ENCODE measurements at places on chromosomes 7 and 10. TPM values are rescaled to one million over a fixed set of nuclear protein-coding genes. Genes with fewer than 3 reads are reported as not detected.

The SMURF1 gene
- polyA plus RNA-seq: 1.6 TPM

The ZFAND4 gene
- 5.1 TPM for polyA plus RNA-seq

The TSPAN12 gene
- not detected for polyA plus RNA-seq

The KCND2 gene
- not detected for polyA plus RNA-seq

The CYTH3 gene
- polyA plus RNA-seq: 8.5 TPM

The CPA5 gene
- not detected for polyA plus RNA-seq

The GOT1 gene
- polyA plus RNA-seq: 2.6 TPM

The CLEC5A gene
- 15.2 TPM for polyA plus RNA-seq

The PTN gene
- polyA plus RNA-seq: not detected

The EIF4H gene
- polyA plus RNA-seq: 206 TPM

The NXPH1 gene
- not detected for polyA plus RNA-seq

The SPOCK2 gene
- polyA plus RNA-seq: 0.45 TPM

The INHBA gene
- 0.08 TPM for polyA plus RNA-seq

The HTR5A gene
- not detected for polyA plus RNA-seq

The PODXL gene
- 0.15 TPM for polyA plus RNA-seq

The ITIH5 gene
- not detected for polyA plus RNA-seq

The EPC1 gene
- 60.8 TPM for polyA plus RNA-seq

The WIPF3 gene
- polyA plus RNA-seq: not detected

The NUDT13 gene
- polyA plus RNA-seq: 1.0 TPM

The AOAH gene
- 467 TPM for polyA plus RNA-seq

The PTPRZ1 gene
- not detected for polyA plus RNA-seq

The SPDYE11 gene
- not detected for polyA plus RNA-seq

The GBX1 gene
- not detected for polyA plus RNA-seq

The ACSM6 gene
- not detected for polyA plus RNA-seq

The AKR1B15 gene
- not detected for polyA plus RNA-seq

The CTAGE4 gene
- polyA plus RNA-seq: not detected

The RADIL gene
- polyA plus RNA-seq: not detected

The TRIL gene
- not detected for polyA plus RNA-seq

The ATE1 gene
- 15.8 TPM for polyA plus RNA-seq

The INMT gene
- polyA plus RNA-seq: not detected

The SMNDC1 gene
- 15.6 TPM for polyA plus RNA-seq

Data from CD14-positive monocyte (primary cell).